ENCODE measurements at places on chromosomes 5 and 9. TPM values are rescaled to one million over a fixed set of nuclear protein-coding genes. Genes with fewer than 3 reads are reported as not detected.

Gene FGD3
- 1.5 TPM for total RNA-seq

Gene FER
- 63.8 TPM for total RNA-seq

Gene SLC27A4
- 20.1 TPM for total RNA-seq

Gene GPR151
- 0.18 TPM for total RNA-seq

Gene MUSK
- 0.27 TPM for total RNA-seq

Gene KIF4B
- total RNA-seq, result 0.18 TPM

Gene FAM151B
- 14.7 TPM for total RNA-seq

Gene CARD6
- total RNA-seq, result 0.82 TPM

Gene NMUR2
- total RNA-seq, result not detected

Gene CDX1
- not detected for total RNA-seq

Gene STC2
- total RNA-seq, result 0.64 TPM

Gene RABL6
- total RNA-seq, result 42.2 TPM

Gene FST
- 12.4 TPM for total RNA-seq
